ENCODE measurements at places on chromosomes 3 and 15.

DNA sequence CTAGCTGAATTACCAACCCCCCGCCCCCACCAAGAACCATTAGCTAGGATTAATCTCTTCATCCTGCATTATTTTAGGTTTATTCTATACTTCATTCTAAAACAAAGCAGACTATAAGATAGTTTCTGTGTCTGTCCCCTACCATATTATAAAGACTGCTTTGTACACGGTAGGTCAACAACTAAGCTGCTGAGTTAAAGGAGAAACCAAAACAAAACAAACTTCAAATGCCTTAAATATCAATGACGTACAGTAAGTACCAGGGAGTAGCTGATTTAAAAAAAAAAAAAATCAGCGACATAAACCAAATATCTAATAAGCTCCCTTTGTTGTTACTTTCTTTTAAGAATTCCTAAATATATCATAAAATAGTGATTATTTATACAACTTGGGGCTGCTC is 7.8 kb upstream of the VGLL4 start:
- no peak for DNase-seq

- DNase-seq, result no peak
Observed at GRCh38 chr3:4898454-4899313, 80.6 kb upstream of the BHLHE40 start.

- no peak for DNase-seq
Observed at GRCh38 chr3:51705276-51706020, 1.4 kb upstream of the GRM2 start.

DNA sequence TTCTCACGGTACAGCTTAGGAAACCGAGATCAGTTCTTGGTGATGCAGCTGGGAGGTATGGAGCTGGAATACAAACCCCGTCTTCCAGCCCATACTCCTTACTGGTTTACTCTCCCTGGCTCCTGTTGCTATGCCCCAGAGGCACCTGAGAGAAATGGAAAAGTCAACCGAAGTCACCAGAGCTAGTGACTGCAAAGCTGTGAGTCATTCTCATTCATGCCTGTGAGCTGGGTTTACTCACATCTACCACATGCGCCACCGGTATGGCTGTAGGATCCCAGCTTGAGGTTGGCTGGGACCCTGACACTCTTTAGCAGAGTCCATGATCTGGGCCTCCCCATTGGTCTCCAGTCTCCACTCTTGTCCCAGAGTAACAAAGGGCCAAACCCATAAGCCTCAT is 111.5 kb upstream of the ETV5 start:
- no peak for DNase-seq

GRCh38 chr15:65862682-65863081 is 6.6 kb upstream of the RAB11A start:
- peak; percentile 32 for DNase-seq

DNA sequence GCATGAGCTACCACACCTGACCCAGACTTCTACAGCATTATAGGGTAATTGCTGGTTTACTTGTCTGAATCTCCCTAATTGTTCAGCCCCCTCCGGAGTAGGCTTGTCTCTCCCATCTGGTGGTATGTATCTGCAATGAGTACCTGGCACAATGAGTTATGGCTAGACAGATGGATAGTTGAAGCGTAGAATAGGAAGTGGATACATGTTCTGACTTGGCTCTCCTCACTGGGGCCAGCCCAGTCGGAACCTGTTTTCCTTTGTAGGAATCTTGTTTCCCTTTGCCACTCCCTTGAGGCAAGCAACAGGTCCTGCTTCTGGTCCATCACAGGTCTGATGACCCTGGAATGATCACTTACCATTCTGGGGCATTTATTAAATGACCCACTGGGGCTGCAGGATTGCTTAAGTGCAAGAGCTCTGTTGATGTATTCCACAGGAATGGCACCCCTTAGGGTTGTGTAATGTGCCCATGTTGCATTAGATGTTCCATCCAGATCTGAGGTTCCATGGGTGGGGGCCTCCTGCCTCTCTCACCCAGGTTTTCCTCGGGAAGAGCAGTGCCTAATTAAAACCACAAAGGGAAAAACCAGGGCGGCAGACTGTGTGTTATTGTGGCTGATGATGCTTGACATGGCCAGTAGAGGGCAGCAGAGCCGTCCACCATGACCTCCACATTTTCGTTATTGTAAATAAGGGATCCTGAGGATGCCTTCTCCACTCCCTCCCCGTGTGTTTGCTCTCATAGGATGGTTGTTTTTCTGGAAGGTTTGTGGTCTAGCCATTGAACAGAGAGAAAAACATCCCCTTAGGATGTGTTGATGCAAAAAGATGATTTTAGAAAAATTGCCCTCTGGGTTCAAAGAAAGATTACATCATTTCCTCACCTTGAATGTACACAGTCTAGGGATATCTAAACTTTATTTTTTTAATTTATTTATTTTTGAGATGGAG is 58.0 kb downstream of the CMTM8 start:
- peak; percentile 33 for DNase-seq

DNA sequence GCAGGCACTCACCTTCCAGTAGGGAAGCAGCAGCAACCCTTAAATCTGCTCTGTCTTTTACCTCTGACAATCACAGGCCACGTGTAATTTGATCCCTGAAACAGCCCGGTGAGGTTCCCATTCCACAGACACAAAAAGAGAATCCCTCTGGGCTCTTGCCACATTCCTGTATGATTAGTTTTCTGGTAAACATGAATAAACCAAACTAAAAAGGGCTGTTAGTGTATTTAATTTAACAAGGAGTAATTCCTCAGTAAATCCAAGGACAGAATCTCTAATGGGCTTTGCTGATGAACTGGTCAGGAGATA is 186.9 kb downstream of the FAM43A start:
- DNase-seq, result no peak

DNA sequence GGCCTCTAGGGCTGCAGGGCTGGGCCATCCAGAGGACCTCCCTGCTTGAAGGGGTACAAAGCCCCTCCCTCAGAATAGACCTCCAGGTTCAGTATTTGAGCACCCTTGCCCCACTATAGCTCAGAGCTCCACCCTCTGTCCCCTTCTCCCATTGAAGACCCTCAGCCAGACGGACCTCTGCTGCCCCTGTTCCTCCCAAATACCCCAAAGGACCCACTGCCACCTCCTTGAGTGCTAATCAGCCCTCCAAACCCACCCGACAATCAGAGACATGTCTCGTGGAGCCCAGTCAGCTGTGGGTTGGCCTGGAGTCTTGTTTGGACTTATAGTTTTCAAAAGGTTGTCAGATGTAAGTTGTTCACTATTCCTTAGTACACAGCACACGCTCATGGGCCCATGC is 161.1 kb downstream of the UACA start:
- no peak for DNase-seq

GRCh38 chr15:78149805-78150751 is 916 bp downstream of the IDH3A start:
- DNase-seq, result no peak
